ENCODE measurements at places on chromosomes 1 and 21. TPM values are rescaled to one million over a fixed set of nuclear protein-coding genes. Genes with fewer than 3 reads are reported as not detected.

DNA sequence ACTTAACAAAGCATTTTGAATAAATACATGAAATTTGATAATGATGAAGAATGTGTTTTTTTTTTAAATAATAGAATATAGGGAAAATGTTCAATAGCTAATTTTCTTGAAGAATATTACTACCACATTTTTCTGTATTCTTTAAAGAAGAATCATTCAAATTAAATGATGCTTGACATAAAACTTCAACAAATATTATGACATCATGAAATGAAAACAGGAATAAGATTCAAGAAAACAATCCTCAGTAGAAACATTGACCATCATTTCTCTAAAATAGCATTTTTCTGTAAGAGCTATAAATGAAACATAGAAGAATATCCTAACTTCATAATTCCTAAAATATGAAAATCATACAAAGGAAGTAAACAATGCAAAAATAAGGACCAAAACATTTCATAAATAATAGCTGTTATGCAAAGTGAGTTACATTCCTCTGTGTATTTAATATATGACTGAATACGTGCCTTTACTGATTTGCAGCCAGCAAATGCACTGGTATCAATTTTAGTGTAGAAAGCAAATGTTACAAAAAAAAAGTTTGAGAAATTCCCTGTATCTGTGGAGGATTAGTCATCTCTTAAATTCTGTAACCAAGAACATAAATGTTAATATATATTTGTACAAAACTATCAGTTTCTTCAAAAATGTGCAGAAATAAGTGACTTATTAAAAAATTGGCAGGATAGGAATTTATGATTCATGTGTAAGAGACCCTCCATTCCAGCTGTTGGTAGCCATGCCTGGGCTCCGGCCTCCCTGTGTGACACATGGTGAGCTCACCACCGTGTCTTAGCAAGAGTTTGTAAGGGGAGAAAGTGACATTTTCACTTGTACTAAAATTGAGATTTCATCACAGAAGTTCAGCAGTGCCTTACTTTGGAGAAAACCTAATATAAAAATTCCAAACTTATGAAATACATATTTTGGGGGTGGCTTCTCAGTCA lies 15.0 kb upstream of the PTPN14 start:
- no peak for DNase-seq
- no peaks in the 10 kb centered on the region for H3K36me3 ChIP-seq
- no peaks in the 10 kb centered on the region for H3K4me1 ChIP-seq
- H3K27me3 ChIP-seq = no peaks in the 10 kb centered on the region
- H3K27ac ChIP-seq = no peak overlapping the region

GRCh38 chr21:45817345-45817744 lies 164.2 kb upstream of the COL6A1 start:
- peaks cover 7% of the 10 kb centered on the region for H3K4me1 ChIP-seq
- no peaks in the 10 kb centered on the region for H3K27me3 ChIP-seq
- no peak overlapping the region for H3K4me3 ChIP-seq
- DNase-seq = no peak

DNA sequence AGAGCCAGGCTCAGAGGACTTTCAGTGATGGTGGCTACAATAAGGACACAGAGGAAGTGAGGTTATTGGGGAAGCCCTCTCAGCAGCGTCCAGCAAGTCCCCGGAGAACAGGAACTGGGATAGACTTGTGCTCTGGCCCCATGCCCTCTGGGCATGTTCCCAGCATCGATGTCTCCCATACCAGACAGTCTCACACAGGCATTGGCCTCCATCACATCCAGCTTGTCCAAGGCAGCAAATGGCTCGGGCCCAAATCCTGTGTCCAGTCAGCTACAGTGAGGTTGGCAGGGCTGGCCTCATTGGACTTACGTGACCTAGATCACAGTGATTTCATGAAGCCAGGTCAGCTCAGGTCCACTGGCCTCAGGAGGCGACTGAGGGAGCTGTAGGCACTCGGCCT lies 19.6 kb upstream of the TMEM54 start:
- H3K27ac ChIP-seq = no peak overlapping the region
- peaks cover 15% of the 10 kb centered on the region for H3K4me1 ChIP-seq
- H3K27me3 ChIP-seq = peaks cover 25% of the 10 kb centered on the region
- H3K36me3 ChIP-seq = no peaks in the 10 kb centered on the region

- H3K27ac ChIP-seq = no peak overlapping the region
- no peak overlapping the region for H3K4me3 ChIP-seq
- peaks cover 21% of the 10 kb centered on the region for H3K4me1 ChIP-seq
- no peaks in the 10 kb centered on the region for H3K27me3 ChIP-seq
Measured at GRCh38 chr1:33039840-33040239, 3.2 kb upstream of the AK2 start.

Gene NBPF15
- 169 TPM for total RNA-seq

Gene SAMSN1
- total RNA-seq = 59.5 TPM

Gene CD1C
- not detected for total RNA-seq

All from CD4-positive, alpha-beta memory T cell (primary cell).